ENCODE measurements at places on chromosomes 4 and X.

DNA sequence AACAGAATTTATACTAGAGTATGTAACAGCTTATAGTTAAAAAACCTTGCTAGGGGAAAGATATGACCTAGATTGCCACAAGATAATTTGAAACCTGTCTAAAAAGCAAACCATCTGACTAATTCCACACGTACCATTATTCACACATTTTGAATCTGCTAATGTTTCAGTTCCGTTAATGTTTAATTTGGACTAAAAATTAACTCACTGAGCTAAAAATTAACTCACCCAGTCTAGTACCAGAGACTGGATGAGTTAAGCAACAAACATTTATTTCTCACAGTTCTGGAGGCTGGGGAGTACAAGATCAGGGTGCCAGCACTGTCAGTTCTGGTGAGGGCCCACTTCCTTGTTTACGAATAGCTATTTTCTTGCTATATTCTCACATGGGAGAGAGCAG, 231.5 kb upstream of the DIAPH2 start:
- DNase-seq = no peak

DNA sequence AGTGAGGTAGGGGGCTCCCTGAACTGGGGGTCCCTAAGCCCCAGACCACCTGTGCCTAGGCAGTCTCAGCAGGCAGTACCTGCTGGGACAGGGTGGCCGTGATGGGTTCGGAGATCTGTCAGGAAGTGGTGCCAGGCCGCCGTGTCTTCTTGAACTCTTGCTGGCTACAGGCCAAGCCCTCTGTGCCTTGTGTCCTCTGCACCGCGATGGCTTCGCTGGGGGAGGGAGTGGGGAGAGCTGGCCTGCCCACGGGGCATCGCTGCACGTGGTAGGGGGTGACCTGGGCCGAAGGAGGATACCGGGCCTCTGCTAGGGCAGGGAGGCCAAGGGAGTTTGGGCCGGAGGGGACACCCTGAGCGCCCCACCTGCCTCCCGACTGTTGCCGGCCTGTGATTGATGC, 96.7 kb upstream of the NKX1-1 start:
- DNase-seq = peak; percentile 4

DNA sequence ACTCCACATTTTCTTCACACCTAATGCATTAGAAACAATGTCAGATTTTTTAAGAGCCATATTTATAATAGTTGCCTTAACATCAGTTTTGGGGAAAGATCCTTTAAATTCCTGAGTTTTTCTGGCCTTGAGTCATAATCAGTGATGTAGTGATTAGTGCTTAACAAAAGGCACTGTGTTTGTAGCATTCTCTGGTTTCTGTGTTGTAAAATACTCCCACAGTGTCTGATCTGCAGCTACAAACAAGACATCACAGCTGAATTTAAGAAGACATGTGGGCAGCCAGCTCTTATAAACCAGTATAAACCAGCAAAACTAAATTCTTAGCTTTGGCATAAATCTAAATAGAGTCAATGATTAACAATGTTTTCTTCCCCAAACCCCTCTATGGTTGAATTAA, 233.8 kb downstream of the FSTL5 start:
- no peak for DNase-seq

DNA sequence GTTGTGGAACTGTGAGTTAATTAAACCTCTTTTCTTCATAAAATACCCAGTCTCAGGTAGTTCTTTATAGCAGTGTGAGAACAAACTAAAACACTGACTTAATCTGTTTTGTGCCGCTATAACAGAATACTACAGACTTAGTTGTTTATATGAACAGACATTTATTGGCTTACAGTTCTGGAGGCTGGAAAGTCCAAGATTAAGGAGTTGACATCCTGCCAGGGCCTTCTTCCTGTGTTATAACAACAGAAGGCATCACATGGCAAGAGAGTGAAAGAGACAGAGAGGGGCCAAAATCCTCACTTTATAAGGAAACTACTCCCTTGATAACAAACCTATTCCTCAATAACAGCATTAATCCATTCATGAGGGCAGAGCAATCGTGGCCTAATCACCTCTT, 42.5 kb upstream of the KCNIP4 start:
- DNase-seq = no peak

- DNase-seq = no peak
These were observed 142.9 kb downstream of the ANAPC10 start for GRCh38 chr4:144955104-144955503.

DNA sequence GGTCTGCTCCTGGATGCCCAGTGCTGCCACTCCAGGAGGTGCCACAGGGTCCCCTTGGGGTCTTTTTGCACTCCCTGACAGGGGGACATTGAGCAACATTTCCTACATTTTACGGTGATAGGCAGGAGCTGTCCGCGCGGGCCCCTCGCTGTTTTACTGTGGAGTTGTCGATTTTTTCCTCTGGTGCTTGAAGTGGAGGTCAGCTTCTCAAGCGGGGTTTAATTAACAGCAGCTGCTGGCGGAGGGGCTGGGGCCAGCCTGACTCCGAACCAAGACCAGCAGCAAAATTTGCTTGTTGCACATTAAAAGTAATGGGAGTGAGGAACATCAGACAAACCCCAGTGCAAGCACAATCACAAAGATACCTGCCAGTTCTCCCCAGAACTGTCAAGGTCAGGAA, 13.2 kb upstream of the SH3TC1 start:
- peak; percentile 59 for DNase-seq

GRCh38 chrX:153357877-153358276, 23.9 kb downstream of the ZNF275 start:
- no peak for DNase-seq

DNA sequence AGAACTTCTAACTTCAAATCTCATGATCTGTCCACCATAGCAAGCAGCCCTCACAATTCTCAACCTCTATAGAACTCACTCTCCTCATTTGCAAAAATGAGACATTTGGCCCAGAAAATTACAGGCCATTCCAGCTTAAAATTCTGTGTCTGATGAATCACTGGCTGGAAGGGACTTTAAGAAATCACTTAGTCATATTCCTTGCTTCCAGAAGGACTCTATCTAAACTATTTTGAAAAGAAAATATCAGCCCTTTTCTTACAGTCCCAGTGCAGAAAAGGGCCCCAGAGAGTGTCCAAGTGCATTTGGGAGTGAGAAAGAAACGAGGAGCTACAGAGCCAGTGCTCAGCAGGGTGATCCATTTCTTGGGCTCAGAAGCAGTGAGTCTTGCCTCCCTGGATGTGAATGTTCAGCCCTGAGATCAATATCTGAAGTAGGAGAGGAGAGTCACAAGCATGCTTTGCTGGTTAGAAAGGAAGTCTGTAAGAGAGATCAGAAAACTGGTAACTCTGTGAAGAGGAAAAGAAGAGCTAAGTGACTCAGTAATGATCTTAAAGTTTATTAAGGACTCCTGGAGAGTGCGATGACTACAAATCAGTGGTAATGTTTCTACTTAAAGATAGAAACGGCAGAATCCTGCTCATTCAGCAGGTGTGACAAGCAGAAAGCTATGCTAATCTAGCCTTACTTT, 139.8 kb downstream of the PALLD start:
- DNase-seq = no peak

DNA sequence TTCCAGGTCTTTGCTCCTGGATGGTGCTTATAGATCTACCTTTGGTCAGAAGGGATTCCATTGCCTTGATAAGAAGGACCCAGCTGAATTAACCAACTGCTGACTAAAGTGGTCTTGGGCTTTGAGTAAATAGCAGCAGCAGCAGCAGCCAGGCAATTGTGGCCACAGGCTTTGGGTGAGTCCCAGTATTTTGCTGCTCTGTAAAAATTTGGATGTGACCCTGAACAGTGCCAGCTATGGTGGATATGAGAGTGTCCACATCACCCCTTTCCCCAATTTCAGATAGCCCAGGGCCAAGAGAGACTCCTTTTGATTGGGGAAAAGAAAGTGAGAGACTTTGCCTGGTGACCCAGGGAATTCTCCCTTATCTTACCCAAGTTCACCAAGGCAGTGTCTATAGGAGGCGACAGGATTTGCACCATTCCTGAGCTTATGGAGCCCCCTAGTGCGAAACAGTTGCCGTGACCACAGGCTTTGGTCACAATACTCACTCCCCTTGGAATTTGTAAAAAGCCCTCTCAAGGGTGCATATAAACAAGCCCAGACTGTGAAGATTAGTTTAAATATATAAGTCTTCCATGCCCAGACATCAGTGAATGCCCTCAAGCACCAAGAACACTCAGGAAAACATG, 518.0 kb downstream of the TMA16 start:
- DNase-seq = peak; percentile 45

DNA sequence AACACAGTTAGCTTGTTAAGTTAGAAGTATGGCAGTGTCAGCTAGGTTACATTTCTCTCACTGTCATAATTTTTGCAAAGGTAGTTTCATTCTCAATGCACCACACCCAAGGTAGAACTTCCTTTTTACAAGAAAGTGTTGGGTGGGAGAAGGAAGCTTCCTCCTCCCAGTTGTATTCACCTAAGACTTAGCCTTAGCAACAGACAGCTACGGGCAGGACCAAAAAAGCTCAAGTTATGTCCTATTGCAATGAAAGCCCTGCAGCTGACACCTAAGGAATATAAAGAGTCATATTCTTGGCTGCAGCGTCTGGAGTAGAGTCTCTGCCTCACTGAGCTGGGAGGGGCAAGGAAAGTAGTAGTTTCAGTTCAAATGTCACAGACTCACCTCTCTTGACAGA, 25.1 kb upstream of the PRDM8 start:
- no peak for DNase-seq

DNA sequence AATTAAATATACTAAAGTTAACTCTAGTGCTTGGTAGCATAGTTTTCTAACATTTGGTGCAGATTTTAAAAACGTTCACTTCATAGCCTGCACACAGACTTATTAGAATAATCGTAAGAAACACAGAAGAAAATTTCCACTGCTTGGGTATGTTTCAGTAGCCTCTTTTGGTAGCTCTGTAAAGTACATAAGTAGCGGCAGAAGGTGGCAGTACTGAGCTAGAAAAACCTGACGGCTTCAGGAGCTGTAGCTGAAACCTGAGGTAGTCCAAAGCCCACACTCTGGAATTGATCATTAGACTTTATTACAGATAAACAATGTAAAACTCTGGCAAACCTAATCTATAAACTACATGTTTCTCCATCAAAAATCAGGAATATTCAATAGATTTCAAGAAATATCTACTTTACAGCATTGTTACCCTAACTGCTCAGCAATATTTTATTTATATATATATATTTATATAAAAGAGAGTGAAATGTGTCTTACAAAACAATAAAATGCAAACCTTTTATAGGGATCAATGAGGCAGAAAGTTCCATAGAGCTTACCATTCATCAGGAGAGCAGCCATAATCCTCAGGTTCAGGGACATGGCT, 88.2 kb downstream of the ATP8A1 start:
- peak; percentile 54 for DNase-seq

- no peak for DNase-seq
These were observed 2.9 kb downstream of the HPGDS start for GRCh38 chr4:94339779-94340178.

DNA sequence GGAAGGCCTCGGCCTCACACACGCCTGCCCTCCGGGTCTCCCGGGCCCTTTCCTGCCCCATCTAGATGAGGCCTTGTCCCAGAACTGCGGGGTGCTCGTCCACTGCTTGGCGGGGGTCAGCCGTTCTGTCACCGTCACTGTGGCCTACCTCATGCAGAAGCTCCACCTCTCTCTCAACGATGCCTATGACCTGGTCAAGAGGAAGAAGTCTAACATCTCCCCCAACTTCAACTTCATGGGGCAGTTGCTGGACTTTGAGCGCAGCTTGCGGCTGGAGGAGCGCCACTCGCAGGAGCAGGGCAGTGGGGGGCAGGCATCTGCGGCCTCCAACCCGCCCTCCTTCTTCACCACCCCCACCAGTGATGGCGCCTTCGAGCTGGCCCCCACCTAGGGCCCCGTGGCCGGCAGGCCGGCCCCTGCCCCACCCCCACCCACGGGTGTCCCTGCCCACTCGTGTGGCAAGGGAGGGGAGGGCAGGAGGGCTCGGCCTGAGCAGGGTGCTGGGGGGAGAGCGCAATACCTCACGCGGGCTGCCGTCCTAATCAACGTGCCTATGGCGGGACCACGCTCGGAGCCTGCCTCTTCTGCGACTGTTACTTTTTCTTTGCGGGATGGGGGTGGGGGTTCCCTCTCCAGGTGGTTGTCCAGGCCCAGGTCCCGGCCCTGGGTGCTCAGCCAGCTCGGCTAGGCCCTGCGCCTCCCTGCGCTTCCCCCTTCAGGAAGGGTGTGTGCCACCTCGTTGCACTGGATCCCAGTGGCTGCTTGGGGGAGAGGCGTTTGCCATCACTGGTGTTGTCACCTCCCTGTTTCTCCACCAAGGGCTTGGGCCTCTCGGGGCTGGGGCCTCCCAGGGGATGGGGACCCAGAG, 3.1 kb downstream of the DUSP9 start:
- DNase-seq = no peak

DNA sequence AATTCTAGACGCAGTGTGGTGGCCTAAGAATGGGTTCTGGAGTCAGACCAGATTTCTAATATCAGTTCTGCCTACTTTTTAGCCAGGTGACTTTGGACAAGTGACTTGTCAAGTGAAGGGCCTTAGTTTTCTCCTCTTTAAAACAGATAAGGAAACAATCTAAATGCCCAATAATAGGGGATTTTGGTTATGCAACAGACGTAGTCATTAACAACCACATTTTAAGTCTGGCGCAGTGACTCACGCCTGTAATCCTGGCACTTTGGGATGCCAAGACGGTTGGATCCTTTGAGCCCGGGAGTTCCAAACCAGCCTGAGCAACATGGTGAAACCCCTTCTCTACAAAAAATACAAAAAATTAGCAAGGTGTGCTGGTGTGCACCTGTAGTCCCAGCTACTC, 2.1 kb upstream of the ZMYM3 start:
- DNase-seq = no peak
